Stimulated activated CD8-positive, alpha-beta memory T cell treated with anti-CD3 and anti-CD28 coated beads, Interleukin-15, amount 100 ng/mL, for 24 hours (primary cell): ENCODE measurements at places on chromosomes 16 and 17.

GRCh38 chr16:60107437-60107836 is 1373.3 kb upstream of the GOT2 start:
- DNase-seq: no peak

DNA sequence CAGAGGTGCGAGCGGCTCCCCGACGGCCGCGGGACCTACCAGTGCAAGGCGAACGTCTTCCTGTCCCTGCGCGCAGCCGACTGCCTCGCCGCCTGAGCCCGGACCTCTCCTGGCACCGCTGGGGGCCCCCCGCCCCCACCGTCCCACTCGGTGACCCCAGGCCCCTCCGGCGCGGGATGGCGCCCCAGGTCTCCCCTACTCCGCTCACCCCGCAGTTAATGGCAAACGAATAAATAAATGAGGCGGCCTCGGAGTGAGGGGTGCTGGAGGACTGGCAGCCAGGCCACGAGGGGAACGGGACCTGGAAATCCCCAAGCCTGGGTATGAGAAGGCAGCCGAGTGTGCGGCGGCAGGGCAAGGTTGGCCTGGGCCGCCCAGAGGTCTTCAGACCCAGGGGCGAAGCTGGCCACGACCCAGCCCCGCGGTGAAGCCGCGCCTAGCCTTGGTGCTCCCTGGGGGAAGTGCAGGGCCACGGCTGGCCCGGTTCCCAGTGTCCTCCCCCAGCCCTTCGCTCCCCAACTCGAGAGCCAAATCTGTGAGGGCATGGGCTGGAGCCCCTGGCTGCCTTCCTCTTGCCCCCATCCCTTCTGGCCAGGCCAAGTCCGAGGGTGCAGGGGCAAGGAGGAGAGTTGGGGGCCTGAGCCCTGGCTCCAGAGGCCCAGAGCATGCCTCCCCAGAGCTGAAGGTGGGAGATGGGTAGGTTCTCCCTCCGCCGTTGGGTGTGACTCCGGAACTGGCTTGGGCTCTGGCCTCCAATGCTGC is 796 bp downstream of the NPB start:
- no peak for DNase-seq

GRCh38 chr17:27817731-27818130 is 17.4 kb upstream of the NOS2 start:
- DNase-seq: no peak

DNA sequence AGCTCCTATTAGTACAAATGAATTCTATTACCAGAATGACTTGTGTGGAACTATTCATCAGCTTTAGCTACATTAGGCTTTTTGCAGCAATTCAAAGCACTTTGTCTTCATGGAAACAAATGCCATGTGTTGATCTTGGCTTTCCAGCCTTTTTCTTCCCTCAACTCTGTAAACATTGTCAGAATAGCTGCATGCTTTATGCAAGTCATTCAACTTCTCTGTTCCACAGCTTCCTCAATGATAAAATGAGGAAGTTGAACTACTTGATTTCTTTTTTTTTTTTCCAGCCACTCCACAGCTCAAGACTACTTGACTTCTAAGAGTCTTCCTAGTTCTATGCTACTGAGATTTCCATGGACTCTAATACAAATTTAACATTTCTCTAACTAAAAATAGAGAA is 41.1 kb downstream of the KIAA0753 start:
- no peak for DNase-seq

DNA sequence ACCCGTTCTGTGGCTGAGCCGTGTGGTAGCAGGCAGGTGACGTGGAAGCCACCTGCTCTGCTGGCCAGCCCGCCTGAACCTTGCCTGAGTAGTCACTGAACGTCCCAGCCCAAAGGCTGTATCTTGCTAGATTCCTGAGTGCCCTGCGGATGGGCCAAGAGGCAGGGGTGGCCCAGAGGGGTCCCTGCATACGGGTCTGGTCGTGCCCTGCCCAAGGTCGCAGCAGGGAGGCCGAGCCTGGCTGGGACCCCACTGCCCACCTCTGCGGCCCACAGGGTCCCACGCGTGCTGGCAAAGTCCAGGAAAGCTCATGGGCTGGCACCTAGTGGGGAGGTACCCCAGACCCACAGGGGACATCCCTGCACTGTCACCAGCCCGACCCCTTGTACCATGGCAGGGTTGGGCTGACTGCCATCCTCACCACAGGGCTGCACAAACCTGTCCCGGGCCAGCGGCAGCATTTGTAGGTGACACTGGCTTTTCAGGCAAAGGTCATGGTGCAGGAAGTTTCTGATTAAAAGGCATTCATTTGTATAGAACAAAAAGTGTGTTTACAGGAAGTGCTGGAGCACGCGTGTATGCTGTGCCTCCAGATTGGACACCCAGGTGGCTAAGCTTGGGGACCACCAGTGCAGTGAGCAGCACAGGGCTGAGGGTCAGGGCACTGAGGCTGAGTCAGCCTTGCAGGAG is 45.1 kb upstream of the ZC3H18 start:
- DNase-seq: no peak

GRCh38 chr16:84881702-84882521 is 62.1 kb downstream of the CRISPLD2 start:
- DNase-seq: no peak

DNA sequence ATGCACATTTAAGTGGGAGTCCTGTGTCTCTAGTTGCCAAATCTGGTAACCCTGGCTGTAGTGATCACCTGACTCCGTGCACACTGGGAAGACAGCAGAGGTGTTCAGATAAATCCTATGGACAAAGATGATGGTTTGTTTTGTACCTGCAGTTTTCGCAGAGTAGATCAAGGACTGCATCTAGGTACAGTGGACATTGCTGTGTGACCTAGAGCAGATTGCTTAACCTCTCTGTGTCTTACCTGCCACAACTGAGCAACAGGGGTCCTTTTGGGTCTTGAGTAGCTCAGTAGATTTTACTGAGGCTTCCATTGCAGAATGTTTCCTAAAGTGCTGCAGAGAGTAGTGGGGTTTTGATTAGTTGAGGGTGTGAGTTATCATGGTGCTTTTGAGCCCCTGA is 160.8 kb downstream of the SHISA9 start:
- DNase-seq: no peak

DNA sequence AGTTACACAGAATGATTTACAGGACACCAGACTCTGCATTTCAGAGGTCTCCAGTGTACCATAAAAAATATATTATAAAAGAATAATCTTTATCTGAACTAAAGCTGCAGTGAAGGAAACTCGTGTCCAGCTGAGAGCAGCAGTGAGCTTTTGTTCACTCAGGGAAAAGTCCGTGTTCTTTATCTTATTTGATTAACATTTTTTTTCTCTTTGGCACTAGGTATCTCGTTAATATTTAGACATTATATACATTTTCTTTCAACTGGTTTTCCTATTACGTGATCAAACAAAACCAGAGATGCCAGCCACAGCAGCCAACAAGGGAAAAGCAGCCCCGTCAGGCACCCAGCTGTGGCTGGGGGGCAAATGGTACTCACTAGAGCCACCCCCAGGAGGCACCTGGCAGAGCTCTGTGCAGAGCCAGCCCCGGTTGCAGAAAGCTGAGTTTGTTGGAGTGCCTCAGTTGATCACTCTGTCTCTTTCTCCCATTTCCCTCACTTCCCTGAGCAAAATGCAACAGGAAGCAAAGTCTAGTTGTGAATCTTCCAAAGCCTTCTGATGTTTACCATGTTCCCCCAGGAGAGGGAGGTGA is 1.1 kb upstream of the HS3ST4 start:
- no peak for DNase-seq
